Iris pigment epithelial cell (primary cell): ENCODE measurements at places on chromosomes 1 and 21.

DNA sequence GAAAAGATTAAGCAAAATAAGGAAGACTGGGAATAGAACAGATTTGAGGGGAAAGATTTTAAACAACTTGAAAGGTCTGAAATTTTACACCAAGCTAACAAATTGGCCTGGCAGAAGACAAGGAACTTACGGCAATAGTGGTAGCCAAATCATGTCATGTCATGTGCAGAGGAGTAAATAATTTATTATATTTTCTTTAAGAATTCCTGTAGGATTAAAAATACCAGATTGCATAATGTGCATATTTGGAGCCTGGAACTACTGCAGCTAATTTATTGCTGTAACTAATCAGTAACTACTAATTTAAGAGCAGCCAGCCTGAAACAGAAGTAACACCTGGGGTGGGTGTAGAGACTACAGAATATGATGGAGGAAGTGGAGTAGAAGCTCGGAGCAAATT lies 334.3 kb downstream of the TGFB2 start:
- DNase-seq = no peak

DNA sequence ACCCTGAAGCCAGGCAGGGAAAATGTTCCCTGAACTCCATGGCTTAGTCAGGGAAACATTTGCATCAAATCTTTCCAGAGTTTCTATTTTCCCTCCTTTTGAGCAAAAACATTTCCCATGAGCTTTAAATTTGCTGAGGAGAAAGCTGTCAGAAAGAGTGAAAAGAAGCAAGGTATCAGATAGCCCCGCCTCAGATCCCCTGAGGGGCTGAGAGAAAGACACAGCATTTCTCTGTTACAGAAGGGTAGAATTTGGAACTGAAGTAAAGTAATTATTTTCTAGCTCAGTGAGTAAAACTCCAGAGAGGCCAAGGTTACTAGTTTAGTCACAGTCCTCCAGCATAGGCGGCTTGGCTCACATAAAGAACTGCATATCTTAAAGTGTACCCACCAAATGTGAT lies 10.6 kb downstream of the FMO1 start:
- DNase-seq = no peak

DNA sequence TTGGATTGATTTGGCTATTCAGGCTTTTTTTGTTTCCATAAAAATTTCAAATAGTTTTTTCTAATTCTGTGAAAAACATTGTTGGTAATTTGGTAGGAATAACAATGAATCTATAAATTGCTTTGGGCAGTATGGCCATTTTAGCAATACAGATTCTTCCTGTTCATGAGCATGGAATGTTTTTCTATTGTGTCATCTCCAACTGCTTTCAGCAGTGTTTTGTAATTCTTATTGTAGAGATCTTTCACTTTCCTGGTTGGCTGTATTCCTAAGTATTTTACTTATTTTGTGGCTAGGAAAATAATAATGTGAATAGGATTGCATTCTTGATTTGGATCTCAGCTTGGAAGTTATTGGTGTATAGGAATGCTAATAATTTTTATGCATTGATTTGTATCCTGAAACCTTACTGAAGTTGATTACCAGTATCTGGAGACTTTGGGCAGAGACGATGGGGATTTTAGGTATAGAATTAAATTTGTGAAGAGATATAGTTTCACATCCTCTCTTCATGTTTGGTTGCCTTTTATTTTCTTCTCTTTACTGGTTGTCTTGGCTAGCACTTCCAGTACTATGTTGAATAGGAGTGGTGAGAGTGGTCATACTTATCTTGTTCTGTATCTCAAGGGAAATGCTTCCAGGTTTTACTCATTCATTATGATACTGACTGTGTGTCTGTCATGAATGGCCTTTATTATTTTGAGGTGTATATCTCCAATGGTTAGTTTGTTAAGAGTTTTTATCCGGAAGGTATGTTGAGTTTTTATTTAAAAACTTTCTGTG lies 57.3 kb downstream of the DRAM2 start:
- DNase-seq = peak; percentile 72

DNA sequence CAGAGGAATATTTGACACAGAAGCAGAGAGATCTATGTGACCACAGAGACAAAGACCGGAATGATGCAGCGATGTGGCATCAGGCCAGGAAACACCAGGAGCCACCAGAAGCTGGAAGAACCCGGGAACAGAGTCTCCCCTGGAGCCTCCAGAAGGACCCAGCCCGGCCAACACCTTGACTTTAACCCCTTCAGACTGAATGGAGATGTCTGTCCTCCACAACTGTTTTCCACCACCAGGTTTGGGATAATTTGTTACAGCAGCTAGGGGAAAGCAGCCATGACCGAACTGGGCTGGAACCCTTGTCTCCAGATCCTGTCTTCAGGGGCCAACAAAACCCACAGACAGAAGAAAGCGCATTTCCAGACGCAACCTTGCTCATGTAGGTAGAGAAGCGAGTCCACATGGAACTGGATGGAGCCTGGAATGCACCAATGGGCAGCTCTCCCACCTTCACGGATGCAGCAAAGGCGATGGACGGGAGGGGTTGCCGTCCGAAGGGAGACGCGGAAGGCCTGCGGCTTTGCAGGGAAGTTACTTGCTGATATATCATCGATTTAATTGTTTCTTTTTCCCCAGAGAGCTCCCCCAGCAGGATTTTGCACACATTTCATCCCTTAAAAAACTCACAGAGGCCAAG lies 396.6 kb downstream of the NPHP4 start:
- no peak for DNase-seq

DNA sequence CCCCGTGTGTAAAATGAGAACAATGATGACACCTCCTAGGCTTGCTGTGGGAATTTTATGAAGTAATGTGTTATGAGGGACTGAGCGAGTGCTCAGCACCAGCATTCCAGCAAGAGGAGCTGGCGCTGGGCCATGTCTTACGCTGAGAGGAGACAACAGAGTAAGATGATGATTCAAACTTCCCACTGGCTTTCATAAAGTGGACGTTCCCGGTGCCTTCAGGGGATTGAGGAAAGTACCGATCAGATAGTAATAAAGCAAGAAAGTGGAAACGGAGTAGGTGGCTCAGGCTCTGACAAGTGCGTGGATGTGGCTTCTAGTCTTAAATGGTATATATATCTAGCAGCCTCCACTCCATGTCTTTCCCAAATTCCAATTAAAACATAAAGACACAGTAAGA lies 23.8 kb downstream of the EPHA10 start:
- peak; percentile 81 for DNase-seq

GRCh38 chr1:6996371-6996770 lies 211.1 kb downstream of the CAMTA1 start:
- no peak for DNase-seq

GRCh38 chr1:62687903-62688686 lies at the start of gene DOCK7:
TSS of gene DOCK7 (minus strand) at chr1:62688386. CDS start at chr1:62688264, 122 bp downstream.
- DNase-seq = peak; percentile 87

DNA sequence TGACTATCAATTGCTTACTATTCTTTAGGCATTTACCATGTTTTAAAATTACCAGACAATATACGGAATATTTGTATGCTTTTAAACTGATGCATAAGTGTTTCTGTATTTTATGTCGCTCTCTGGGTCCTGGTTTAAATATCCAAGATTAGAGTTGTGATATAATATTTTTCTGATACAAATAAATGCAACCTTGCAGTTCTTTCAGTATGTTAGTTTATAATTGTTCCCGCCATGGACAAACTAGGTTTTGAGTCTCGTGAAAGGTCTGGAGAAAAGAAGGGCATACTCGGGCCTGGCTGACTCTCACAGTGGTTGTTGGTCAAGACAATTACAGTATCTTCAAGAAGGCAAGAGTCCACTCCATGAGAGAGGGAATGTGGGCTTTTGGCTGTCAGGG lies 72.6 kb upstream of the AJAP1 start:
- DNase-seq = no peak
